ENCODE measurements at places on chromosomes 4 and X. TPM values are rescaled to one million over a fixed set of nuclear protein-coding genes. Genes with fewer than 3 reads are reported as not detected.

- DNase-seq: peak; percentile 75
Observed at GRCh38 chrX:40154853-40155588, 57.3 kb upstream of the BCOR start.

Gene ZGRF1
- total RNA-seq: 2.7 TPM

DNA sequence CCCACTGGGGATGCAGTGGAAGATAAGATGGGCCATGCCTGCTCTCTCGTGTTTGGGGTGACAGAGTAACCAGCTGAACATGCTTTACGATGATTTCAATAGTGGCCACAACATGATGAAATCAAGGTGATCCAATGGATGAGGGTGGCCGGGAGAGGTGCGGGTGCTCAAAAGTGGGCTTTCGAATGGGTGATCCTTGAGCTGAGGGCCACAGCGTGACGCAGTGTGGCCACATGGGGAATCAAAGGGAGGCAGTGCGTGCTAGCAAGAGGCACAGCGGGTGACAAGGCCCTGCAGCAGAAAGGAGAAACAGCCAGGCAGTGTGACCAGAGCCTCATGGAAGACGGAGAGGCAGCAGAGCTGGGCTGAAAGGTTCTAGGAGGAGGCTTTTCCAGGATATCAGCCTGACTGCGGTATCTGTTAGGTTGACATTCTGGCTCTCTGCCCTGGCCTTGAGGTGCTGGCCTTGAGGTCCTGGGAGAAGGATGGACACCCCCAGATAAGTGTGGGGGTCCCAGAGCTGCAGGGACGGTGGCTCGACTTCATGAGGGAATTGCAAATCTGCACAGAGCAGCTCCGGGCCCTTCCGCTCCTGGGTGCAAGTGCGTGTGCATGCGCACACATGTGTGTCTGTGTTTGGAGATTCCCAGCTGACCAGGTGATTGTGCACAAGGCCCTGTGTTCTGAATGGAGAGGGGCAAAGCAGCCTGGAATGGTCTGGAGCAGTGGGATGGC, 38.0 kb upstream of the GPR78 start:
- DNase-seq: no peak

Gene CPE
- 43.2 TPM for total RNA-seq

DNA sequence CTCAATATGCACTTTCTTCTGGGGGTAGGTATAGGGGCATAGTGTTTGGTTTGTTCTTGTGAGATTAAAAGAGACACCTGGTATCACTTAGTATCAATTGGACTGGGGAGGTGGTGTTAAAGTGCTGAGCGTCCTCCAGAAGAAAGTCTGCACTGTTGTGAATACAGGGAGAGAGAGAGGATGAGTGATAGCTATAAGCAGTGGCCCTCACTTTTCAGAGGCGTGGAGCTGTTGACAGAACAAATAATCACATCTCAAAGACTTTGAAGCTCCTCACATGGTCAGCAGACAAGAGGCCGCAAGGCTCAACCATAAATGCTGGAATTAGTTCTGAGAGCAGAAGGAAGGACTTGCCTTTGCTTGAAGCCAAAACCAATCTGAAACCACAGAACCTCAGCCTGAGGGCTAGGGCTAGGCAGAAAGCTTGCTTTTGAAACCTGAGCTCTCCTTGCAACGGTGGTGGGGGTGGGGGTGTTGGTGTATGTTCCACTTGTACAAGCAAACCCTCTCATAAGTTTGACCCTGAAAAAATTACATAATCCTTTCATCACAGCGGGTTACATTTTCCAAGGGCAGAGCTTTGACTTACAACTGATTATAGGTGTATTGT, 123.2 kb upstream of the SCML1 start:
- no peak for DNase-seq

GRCh38 chrX:23756165-23756564, 13.1 kb upstream of the ACOT9 start:
- DNase-seq: peak; percentile 27

Gene CFAP47
- total RNA-seq: not detected

Gene ARSH
- not detected for total RNA-seq

DNA sequence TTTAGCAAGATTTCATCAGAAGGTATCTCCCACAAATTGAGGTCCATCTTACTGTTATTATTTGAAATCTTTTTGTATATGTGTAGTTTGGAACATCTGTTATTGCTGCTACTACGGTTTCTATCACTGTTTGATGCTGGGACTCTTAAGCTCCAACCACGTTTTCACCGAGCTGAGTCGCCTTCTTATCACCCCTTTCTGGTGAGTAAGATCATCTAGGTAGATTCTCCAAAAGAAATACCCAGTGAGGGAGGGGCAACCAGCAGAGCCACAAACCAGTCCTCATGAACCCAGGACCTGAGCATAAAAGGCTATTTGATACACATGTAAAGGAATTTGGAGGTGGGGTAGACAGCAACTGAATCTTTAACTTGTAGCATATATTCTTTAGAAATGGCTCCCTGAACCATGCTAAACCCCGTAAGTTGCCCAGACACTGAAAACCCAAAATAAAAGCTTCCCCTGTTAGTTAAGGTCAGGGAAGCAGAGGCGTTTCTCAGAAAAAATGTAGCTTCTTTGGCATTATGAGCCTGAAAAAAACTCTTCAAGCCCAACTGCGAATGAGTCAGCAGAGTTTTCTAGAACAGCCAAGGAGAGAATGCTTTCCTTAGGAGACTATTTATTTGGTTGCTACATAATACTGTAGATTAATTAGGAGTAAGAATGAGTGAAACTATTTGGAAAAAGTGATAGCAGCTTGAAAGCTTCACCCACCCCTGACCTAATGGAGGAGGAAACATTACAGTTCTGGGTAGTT, 53.8 kb upstream of the ATXN3L start:
- no peak for DNase-seq
